ENCODE measurements at places on chromosomes 2 and 18.

DNA sequence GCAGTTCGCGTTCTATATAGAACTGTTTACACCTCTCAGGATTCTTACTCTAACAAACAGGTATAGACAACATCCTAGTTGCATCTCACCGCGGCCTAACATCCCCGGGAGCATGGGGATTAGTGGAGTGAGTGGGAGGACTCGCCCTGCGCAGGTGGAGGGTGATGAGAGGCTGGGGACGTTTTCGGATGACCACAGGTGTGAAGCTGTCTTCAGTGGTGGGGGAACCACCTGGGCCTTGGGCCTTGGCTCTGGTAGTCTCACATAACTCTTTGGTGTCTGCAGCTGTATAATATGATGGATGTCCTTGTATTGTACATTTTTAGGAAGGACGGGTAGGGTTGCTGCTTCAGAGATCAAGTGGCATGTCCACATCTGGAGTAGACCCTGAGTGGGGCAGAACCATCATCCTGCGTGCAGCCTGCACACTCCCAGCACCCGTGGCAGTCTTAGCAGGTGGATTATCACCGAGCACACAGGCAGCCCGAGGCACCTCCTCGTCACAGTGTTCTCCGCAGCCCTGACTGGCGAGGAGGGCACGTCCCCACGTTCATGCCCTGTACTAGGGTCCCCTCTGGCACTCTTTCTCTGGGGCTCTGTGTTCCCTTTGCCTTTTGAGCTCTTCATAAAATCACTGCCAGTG, 56.0 kb downstream of the AGAP1 start:
- no peak for DNase-seq

DNA sequence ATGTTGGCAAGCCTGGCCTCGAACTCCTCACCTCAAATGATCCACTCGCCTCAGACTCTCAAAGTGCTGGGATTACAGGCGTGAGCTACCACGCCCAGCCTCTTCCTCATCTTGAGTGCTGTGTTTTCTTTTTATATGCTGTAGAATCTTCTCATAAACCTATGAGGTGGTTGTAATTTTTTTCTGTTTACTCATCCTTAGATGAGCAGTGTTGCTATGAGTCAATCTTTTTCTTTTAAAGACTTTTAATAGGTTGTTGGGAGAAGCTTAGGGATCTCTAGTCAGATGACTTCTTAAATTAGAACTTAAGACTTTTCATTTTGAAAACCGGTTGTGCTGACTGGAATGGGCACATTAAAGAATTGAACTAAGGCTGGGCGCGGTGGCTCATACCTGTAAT, 8.7 kb upstream of the AAK1 start:
- peak; percentile 96 for DNase-seq

DNA sequence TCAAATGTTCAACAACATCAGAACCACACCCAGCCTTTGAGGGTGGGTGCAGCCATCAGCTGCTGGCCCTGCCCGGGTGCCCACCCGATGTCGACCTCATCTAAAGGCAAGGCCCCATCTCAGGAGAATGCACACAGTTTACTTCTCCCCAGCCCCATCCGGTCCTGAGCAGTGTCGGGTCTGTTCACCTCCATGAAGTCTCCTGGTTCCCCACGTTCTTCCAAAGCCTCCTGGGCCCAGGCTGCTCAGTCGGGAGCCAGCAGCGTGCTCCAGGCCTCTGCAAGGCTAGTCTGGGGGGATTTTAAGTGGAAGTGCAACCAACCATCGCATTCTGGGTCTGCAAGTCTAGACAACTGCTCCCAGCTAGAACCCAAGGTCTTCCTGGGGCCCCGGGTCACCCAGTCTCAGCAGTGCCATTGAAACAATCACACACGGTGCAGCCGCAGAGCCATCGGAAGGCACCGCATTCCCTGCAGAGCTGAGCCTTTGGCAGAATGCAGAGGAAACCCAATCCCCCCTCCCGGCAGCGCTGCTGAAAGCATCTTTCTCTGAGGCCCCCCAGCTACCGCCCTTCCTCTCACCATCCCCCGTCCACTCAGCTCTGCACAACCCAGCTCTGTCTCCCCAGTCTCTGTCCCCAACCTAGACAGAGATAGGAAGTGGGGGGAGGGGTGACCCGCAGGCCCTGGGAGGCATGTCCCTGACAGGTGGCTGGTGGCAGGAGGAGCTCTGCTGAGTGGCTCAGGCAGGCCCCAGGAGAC, 8.5 kb downstream of the ESPNL start:
- no peak for DNase-seq

- DNase-seq, result no peak
These were observed 103.4 kb downstream of the HDAC4 start for GRCh38 chr2:239297142-239298004.

- DNase-seq, result peak; percentile 8
These were observed 67.3 kb upstream of the TEX51 start for GRCh38 chr2:126831234-126832005.

GRCh38 chr2:120218181-120218580, 5.0 kb downstream of the TMEM185B start:
- DNase-seq, result no peak

DNA sequence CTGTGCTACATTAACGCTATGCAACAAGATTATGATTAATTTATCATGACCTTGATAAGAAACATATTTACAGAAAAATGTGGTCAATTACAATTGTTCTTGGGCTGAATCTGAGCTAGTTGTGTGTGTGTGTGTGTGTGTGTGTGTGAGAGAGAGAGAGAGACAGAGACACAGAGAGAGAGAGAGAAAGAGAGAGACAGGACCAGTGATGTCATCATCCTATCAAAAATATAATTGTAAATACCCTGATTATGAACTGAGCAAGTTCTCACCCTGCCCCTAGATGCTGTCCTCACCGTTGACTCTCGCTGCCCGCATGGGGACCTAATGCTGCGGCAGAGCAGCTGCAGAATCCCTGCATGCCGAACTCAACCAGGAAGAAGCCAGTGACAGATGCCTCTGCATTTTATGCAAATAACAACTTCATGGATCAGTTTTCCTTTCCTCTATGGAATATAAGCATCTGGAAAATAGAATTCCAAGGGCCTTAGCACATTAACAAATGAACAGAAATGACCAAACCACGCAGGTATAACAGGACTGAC, 512.5 kb downstream of the PLCL1 start:
- DNase-seq, result no peak

DNA sequence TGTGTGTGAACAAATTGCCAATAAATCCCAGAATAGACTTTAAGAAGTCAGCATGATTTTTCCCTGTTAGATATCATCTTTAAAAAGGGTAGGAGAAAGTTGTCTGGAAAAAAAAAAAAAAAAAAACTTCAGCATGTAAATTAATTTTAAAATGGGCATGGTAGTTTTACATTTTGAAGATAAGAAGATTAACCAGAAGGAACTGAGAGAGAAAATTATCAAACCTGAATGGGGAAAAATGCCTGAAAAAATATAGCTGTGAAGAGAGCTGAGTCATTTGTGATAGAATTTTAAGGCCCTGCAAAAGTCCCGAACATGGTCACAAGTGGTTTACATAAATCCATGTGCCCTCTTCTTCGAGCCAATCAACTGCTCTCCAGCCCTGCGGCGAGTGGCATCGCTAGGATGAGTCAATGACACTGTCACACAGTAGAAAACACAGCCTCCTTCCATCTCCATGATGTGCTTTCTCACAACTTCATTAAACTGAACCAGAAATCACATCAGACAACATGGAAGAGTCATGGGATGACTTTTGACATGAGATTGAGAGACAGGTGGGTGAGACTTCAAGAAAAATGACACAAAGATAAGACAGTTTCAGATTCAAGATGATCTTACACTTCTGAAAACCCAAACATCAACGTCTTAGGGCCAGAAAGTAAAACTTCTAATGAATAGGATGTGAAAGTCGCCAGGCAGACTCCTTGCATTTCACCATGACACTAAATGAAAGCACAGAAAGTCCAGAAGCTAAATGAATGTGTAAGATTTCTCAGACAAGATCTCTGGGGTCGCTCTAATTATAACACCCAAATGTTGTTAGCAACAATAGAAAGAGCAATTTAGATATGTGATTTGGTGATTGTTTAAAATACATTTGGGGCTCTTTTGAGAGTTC, 273.0 kb upstream of the ID2 start:
- peak; percentile 31 for DNase-seq
